ENCODE measurements at places on chromosomes 6 and 20.
A peak's percentile ranks its signal among the peaks of the same experiment; 100 is the strongest.

GRCh38 chr6:147279427-147279826 is 75.2 kb downstream of the STXBP5 start:
- DNase-seq, result no peak

DNA sequence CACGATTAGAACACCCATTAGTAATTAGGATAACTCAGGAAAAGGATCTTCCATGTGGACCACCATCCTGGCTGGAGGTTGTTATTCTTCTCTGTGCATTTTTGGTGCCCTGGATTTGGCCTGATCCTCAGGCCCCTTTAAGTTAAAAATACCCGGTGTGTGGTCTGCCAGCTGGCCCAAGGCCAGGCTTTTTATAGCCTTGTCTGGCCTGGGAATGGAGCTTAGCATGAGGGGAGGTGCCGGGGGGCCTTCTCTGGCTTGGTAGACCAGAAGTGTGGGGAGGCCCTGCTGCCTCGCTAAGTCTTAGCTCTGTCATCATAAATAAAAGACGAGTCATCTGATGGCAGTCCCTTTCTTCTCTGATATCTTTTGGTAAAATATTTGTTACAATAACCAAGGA is 71.4 kb downstream of the ARID1B start:
- peak; percentile 15 for DNase-seq

DNA sequence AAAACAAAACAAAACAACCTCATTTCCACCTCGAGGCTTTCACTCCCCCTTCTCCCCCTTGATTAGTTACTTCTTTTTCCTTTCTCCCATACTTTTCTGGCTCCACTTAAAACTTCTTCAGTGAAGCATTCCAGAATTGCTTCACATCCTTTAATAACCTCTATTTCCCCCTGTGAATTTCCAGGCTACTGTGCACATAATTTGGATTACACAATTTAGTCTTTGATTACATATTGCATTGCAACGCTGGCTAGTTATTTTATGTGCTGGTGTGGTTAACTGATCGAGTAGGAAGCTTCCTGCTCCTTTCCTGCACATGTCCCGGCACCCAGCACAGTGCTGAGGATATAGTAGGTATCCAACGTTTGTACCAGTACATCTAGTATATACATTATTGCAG is 28.1 kb upstream of the EEF1E1 start:
- no peak for DNase-seq

- DNase-seq, result no peak
These were observed 184.9 kb downstream of the GPX5 start for GRCh38 chr6:28710466-28711191.

DNA sequence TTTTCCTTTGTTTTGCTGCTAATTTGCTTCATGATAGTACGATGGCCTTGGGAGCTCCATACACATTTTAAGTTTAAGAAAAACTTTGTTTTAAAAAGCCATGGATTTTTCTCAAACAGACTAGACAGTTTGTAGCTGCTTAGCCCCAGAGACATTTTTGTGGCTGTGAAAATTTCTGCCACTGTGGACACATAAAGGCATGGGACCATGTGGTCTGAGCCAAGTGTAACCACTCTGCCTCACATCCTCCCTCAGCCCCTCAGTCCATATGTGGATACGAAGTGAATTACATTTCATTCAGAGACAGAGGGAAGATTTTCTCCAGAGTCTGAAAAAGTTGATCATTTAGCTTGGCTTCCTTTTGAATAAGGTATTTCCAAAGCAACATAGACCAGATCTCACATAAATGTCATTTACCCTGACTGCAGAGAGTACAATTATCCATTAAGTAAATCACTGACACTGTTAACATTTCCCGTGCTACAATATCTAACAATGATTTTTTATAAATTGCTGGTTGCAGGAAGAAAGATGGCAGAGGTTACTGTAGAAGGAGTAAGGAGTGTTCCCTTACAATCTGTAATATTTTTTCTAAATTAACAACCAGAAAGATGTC is 87.4 kb downstream of the GJA1 start:
- no peak for DNase-seq

DNA sequence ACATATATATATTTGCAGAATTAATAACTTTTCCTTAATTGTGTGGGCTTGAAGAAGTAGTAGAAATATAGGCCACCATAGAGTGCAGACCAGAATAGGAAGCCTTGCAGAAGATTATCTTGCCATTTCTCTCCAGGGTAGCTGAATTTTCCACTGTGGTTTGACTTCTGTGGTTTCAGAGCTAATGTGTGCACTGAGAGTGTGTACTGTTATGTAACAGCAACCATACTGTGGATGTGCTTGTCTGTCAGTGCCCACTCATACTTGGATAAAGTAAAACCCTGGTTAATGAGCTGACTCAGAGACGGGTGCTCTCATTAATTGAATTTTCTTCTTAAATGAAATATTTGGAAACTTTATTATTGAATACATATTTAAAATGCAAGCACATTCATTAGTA is 57.2 kb downstream of the CEP43 start:
- DNase-seq, result no peak

DNA sequence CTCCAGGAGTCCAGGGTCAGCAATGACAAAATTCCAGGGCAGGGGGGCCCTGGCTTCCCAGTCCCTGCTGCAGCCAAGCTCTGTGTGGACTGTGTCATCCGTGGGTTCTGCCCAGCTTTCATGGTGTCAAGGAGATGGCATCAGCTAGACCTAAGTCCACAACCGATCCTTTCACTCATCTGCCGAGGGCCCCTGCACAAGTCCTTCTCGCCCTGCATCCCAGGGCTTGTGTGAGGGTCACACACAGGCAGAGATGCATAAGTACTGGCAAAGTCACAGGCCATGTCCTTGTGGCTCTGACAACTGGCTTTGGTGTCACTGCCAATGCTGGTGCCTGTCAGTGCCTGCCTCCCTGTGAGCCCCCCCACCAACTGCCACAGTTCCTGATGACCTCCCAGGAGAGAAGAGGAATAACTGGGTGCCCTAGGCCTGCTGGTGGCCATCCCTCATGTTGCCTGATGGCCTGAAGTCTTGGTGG is 181.4 kb upstream of the CST7 start:
- DNase-seq, result no peak

- DNase-seq, result no peak
These were observed 150.0 kb upstream of the RIPOR2 start for GRCh38 chr6:25085756-25086155.

- DNase-seq, result no peak
These were observed 297.7 kb upstream of the SASH1 start for GRCh38 chr6:148044921-148045320.

- no peak for DNase-seq
These were observed 126.8 kb downstream of the IPCEF1 start for GRCh38 chr6:154229786-154230185.

GRCh38 chr20:33868595-33868994 is 57.4 kb downstream of the CHMP4B start:
- no peak for DNase-seq

- DNase-seq, result no peak
These were observed 15.0 kb upstream of the MYMX start for GRCh38 chr6:44201638-44202303.

GRCh38 chr6:34350137-34350933 is 42.1 kb downstream of the NUDT3 start:
- DNase-seq, result no peak

DNA sequence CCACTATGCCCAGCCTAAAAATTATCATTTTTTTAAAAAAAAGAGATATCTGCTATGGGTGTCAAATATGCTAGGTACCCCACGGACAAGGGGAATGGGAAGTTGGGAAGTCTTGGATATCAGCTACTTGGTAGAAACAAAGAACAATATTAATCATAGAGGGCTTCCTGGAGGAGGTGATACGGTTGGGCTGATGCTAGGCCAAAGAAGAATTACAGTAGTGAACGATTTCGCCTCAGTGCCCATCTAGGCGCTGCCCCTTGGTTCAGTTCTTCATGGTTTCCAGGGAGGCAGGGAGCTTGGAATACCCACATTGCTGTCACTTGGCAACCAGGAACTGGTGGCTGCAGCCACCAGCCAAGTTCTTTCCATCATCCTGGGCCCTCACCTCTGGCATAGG is 5.5 kb upstream of the PSMF1 start:
- DNase-seq, result no peak

- no peak for DNase-seq
These were observed 86.5 kb downstream of the BANF2 start for GRCh38 chr20:17786221-17786718.

DNA sequence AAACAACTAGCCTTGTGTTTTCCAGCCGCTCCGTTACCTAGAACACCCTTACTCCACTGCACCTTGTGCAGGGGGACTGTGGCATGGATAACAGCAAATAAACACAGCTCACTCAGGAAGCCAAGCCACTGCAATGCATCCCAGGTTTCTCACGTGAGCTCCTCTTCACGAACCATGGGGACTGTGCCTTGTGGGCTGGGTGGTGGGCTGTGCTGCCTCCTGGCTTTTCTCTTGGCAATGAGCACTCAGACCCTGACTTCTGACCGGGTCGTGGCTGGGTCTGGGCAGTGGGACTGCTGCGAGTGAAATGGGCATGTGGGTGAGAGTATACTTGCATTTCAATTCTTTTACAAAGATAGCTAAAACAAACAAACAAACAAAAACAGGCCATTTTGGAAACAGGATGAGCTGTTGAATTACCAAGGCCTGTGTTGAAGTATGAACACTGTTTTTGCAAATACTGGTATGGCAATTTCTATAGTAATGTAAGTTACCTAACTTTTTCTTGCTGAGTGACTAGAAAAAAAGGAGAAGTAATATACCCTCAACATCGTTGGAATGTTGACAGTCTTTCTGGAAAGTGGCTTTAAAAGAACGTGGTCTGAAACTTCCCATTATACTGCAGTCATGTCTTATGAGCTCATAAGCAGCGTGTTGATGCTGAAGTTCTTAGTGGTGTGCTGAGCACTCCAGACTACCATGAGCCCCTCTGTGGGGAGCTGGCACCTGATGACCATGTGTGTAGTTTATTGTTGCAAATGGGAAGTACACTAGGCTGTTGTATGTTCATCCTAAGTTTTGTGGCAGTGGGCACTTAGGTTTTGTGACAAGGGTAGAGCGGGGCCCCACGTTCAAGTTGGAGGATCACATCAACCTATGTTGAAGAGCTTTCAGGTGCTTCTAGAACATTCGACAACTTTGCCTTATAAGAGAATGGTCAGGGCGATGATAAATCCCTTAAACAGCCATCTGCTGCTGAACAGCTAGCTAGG is 120.4 kb downstream of the ARMC2 start:
- DNase-seq, result no peak

- no peak for DNase-seq
These were observed 8.0 kb downstream of the PRDM13 start for GRCh38 chr6:99614430-99615186.

DNA sequence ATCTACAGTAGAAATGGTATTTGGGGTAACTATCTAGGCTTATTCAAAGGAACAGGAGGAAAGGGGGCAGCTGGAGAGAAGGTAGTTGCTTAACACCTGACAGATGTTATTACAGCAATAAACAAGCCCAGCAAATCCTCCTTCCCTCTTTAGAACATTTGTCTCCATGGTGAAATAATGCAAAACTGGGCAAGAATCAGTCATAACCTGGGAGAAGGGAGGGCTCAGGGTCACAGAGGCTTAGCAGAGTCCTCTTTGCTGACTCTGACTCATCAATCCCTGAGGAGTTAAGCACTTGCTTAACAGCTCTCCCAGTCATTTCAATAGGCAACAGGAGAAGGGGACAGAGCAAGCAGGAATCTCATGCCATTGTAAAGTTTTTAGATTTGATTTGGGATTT is 230.3 kb downstream of the IBTK start:
- DNase-seq, result no peak

DNA sequence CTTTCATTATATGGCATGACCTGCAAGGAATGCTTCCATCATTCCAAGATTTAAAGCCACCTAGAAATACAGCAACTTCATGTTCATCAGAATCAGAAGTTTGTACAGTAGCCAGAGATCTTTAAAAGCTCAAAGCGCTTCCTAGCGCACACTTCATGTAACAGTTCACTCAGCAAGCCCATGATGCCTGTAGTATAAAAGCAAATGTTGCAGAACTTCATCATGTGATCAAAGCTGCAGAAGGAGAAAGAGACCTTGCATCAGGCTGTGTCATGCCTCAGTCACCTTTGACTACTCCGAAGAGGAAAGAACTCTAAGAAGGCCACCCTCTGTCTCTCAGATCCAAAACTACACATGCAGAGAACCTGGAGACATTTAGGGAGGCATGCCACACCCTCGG is 78.5 kb downstream of the AGPAT4 start:
- DNase-seq, result no peak

DNA sequence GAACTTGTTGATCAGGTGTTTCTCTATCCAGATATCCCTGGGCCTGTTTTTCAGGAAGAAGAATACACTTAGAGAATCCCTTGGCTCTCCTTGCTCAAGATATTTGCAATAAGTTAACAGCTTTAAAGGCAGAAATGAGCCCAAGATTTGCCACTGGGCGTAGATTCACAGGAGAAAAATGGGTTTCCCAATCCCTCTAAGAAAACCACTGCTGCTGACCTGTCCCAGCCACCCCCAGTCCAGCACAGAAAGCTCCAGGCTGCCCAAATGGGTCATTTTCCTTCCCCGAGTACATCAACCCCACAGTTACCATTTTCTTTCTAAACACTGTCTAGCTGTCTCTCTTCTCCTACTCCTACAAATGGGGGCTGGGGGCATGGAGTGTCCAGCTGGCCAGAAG is 67.3 kb downstream of the ANKRD60 start:
- no peak for DNase-seq

DNA sequence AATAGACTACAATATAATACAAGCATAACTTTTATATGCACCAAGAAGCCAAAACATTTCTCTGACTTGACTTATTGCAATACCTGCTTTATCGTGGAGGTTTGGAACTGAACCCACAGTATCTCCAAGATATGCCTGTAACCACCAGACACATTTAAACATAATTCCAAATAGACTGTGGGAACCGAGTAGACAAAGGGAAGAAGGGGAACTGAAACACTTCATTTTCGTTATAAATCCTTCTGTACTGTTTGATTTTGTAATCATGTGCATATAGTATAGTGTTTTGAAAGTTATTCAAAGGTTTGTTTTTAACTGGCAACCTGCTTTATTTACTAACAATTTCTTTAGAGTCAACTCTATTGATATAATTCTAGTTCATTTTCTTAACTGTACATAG is 154.9 kb upstream of the BEND6 start:
- DNase-seq, result no peak

- DNase-seq, result no peak
These were observed 11.9 kb downstream of the PRR18 start for GRCh38 chr6:166296035-166296883.

- no peak for DNase-seq
These were observed 88.9 kb upstream of the FOXQ1 start for GRCh38 chr6:1222728-1223595.

- peak; percentile 76 for DNase-seq
These were observed 7.4 kb upstream of the SLC12A5 start for GRCh38 chr20:46021361-46022359.

DNA sequence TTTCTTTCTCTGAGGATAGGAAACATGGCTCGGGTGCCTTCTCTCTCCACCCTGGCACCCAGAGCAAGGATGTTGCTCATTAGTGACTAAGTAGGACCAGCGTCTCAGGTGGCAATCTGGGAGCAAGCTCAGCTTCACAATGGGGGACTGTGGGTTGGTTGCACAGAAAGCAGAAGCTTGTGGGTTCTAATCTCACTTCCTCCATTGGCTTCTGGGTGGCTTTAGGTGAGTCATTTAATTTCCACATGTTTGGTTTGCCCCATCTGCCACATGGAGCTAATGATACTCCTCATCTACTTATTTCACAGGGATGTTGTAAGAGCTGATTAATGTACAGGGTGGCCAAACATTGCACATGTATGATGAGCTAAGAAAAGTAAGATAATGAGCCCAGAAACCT is 54.8 kb upstream of the AKIRIN2 start:
- no peak for DNase-seq

- no peak for DNase-seq
These were observed 57.4 kb upstream of the PRSS16 start for GRCh38 chr6:27190126-27190525.

- DNase-seq, result no peak
These were observed 211.9 kb upstream of the RNF24 start for GRCh38 chr20:4227085-4227821.

Measured in NCI-H2029 treated with DMSO at 0.1 percent for 48 hours (cell line).